ENCODE measurements at places on chromosomes 12 and 14.
A peak's percentile ranks its signal among the peaks of the same experiment; 100 is the strongest.

GRCh38 chr12:121709478-121709961 is 3.0 kb upstream of the TMEM120B start:
- H3K4me1 ChIP-seq = peaks cover 16% of the 10 kb centered on the region
- DNase-seq = no peak
- H3K27ac ChIP-seq = no peak overlapping the region
- no peak overlapping the region for H3K4me3 ChIP-seq

DNA sequence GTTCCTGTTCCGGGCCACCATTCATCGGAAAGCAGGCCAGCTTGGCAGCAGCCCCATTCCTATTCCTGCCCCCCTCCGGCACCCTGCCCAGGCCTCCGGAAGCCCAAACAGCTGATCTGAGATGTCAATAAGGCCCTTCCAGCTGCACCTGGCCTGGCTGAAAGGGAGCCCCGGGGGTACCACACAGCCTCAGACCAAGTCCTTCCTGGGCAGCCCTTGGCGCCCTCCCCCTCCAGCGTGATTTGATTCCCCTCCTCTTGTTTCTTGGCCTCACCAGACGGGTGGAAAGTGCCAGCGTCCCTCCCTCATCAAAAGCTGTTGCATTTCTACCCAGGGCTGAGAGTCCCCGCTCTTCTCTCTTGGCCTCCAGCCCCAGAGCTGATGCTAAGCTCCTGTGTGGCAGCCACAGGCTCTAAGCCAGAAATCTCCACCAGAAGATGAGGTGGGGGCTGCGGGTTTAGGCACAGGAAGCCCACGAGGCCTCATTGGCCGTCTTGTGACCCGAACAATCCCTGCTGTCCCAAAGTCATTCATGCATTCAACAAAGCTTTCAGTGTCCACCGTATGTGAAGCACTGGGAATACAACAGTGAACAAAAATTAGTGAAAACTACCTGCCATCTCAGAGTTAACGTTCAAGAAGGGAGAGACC is 215.4 kb downstream of the SLC41A2 start:
- H3K4me1 ChIP-seq = peaks cover 69% of the 10 kb centered on the region
- no peaks in the 10 kb centered on the region for H3K27me3 ChIP-seq
- peak overlapping the region; percentile 19 for H3K27ac ChIP-seq
- DNase-seq = no peak
- H3K36me3 ChIP-seq = no peaks in the 10 kb centered on the region
- H3K4me3 ChIP-seq = no peak overlapping the region

DNA sequence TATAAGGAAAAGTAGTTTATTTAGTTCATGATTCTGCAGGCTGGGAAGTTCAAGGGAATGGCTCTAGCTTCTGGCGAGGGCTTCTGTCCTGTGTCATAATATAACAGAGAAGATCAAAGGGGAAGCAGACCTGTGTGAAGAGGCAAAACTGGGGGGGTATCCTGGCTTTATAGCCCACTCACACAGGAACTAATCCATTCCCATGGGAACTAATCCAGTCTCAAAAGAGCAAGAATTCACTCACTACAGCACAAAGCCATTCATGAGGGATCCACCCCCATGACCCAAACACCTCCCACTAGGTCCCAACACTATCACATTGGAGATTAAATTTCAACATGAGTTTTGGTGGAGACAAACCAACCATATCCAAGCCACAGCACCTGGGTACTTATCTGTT is 6.9 kb downstream of the ALDH6A1 start:
- no peak overlapping the region for H3K27ac ChIP-seq
- no peak for DNase-seq
- H3K4me3 ChIP-seq = no peak overlapping the region
- no peaks in the 10 kb centered on the region for H3K27me3 ChIP-seq
- H3K36me3 ChIP-seq = peaks cover 7% of the 10 kb centered on the region

- H3K27me3 ChIP-seq = peaks cover 29% of the 10 kb centered on the region
- peaks cover 46% of the 10 kb centered on the region for H3K4me1 ChIP-seq
- H3K36me3 ChIP-seq = no peaks in the 10 kb centered on the region
- no peak overlapping the region for H3K4me3 ChIP-seq
- no peak overlapping the region for H3K27ac ChIP-seq
- no peak for DNase-seq
Measured at GRCh38 chr14:54673193-54674045, 106.5 kb downstream of the SAMD4A start.

DNA sequence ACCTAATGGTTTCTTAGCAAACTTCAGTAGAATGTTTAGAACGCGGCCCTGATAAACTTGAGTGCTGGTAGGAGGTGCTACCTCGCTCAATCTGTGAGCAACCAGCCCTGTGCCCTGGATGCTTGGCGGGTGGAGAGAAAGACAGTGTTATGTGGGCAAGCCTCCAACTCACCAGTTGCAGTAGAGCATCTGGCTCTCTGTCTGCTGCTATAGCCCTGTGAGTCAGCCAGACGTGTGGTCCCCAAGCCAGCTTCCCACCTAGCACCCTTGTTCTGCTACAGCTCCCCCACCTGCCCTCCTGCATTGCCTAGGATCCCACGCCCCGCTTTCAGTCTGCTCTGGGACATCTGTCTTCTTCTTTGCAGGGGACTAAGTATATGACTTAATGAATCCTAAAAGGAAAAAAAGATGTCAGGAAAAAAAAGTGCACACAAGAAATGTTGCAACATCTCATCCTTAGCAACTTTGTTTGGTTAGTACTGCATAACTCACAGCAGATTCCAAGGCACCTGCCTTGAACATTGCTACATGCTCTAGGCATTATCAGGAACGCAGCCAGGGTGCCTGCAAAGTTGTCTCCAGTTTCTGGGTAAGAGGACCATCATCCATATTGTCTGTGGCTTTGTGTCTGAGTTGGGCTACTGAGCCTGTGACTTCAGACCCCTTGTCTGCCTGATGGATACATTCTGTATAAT is 13.6 kb downstream of the SNRNP35 start:
- H3K4me3 ChIP-seq = no peak overlapping the region
- peak overlapping the region; percentile 55 for H3K27ac ChIP-seq
- DNase-seq = no peak

GRCh38 chr12:127178463-127178862 is 1088.5 kb upstream of the TMEM132C start:
- H3K27ac ChIP-seq = no peak overlapping the region
- H3K4me1 ChIP-seq = no peaks in the 10 kb centered on the region
- H3K4me3 ChIP-seq = no peak overlapping the region
- DNase-seq = no peak
- no peaks in the 10 kb centered on the region for H3K36me3 ChIP-seq

GRCh38 chr14:25537846-25538455 is 488.0 kb upstream of the STXBP6 start:
- DNase-seq = no peak
- H3K27ac ChIP-seq = no peak overlapping the region
- no peaks in the 10 kb centered on the region for H3K4me1 ChIP-seq

DNA sequence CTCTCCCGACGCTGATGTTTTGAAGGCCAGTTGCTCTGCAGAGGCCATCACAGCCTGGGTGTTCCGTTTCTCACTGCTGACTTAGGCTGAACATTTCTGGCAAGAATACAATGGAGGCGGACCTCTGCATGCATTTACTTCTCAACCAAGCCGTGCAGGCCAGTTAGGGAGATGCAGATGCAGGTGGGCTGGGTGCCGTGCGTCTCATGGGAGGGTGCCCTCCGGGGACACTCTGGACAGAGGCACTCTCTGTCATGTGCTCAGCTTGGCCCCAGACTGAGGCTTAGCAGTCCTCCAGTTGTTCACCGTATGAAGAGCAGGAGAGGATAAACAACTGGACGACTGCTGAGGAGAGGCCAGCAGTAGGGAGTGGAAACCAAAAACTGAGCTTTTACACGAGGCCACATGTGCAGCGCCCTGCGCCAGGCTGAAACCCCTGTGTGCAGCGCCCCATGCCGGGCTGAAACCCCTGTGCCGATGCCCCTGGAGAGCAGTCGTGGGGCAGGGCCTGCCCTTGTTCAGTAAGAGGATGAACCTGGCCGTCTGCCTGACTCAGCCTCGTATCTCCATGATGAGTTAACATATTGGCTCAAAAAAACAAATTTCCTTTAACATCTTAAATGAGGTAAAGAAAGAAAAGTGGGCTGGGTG is 32.3 kb downstream of the DDX51 start:
- H3K36me3 ChIP-seq = peaks cover 88% of the 10 kb centered on the region
- peak overlapping the region; percentile 22 for H3K27ac ChIP-seq
- no peak for DNase-seq
- H3K27me3 ChIP-seq = no peaks in the 10 kb centered on the region
- no peak overlapping the region for H3K4me3 ChIP-seq

GRCh38 chr12:22518060-22518719 is 26.2 kb downstream of the C2CD5 start:
- no peak for DNase-seq
- peaks cover 58% of the 10 kb centered on the region for H3K36me3 ChIP-seq
- no peak overlapping the region for H3K27ac ChIP-seq

GRCh38 chr12:52097045-52097666 is 17.7 kb downstream of the SMIM41 start:
- no peak for DNase-seq
- H3K4me1 ChIP-seq = no peaks in the 10 kb centered on the region
- H3K36me3 ChIP-seq = no peaks in the 10 kb centered on the region
- no peak overlapping the region for H3K4me3 ChIP-seq
- H3K27me3 ChIP-seq = peaks cover 45% of the 10 kb centered on the region

DNA sequence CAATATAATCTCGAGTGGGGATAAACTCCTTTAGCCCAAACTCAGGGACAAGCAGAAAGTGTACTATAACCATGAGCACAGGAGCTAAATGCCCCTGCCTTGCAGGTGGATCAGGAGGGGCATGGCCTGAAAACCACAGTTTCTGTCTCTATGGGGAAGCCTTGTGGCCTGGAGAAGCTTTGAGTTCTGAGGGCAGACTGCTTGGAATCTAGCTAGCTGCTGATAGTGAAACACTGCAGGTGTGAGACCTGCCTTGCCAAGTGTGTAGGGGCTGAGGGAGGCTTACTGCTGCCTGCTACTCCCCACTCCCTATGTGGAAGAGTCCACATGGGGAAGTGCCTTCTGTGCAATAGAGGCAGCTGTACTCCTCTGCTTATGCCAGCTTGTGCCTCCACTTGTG is 352.3 kb upstream of the OR4E1 start:
- no peak overlapping the region for H3K4me3 ChIP-seq
- DNase-seq = no peak
- peaks cover 4% of the 10 kb centered on the region for H3K4me1 ChIP-seq
- H3K27me3 ChIP-seq = no peaks in the 10 kb centered on the region

DNA sequence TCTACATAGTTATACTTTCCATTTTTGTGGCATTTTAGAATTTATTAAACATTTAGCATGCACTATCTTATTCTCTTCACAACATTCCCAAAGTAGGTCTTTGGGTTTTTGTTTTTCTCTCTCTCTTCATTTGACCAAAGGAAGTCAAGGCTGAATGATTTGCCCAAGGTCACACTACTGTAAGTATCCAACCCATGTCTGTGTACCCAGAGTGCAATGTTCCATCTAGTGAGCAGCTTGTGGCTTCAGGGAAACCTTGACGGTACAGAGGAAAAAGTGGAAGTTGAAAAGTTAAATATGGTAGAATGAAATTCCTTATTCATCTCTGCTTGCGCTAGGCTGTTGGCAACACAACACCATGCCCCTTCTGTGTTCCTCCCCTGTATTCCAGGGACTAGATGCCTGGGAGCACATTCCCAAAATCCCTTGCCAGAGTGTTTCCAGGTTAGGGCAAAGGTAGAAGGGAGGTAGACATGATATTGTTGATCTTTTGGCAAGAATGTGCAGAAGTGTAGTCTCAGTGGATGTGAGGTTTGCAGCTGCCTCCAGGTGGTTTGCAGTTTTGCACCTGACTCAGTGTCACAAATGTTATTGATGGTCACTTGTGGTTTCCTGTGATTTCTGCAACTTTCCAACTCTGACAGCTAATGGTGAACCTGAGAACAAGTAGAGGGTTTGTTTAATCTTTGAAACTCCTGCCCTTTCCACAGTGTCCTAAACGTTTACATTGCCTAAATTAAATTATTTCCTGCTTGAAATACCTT is 196.7 kb downstream of the RMST start:
- H3K27ac ChIP-seq = no peak overlapping the region
- no peaks in the 10 kb centered on the region for H3K27me3 ChIP-seq
- no peak overlapping the region for H3K4me3 ChIP-seq
- H3K4me1 ChIP-seq = no peaks in the 10 kb centered on the region
- DNase-seq = no peak
- no peaks in the 10 kb centered on the region for H3K36me3 ChIP-seq

GRCh38 chr12:57815177-57816000 is 3.1 kb downstream of the AVIL start:
- H3K27me3 ChIP-seq = no peaks in the 10 kb centered on the region
- DNase-seq = no peak
- peaks cover 29% of the 10 kb centered on the region for H3K36me3 ChIP-seq
- H3K4me3 ChIP-seq = no peak overlapping the region
- no peaks in the 10 kb centered on the region for H3K4me1 ChIP-seq
- H3K27ac ChIP-seq = no peak overlapping the region

DNA sequence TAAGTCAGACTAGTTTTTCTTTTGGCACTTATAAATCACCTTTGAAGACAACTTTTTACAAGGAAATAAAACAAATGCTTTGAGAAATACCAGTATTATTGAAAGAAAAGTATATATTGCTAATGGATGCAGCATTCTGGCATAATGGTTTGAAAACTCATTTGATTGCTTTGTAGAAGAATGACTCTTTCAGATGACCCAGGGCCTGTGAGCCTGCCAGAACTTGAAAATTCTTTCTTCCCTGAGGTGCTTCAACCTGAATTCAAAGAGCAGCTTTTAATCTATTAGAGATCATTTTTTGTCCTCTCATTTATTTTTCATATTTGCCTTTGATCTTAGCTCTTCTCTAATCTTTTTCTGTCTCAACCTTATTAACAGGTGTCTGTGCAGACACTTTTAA is 87.4 kb downstream of the LRRK2 start:
- H3K4me1 ChIP-seq = no peaks in the 10 kb centered on the region
- H3K36me3 ChIP-seq = no peaks in the 10 kb centered on the region
- no peak for DNase-seq

- no peaks in the 10 kb centered on the region for H3K36me3 ChIP-seq
- H3K4me1 ChIP-seq = no peaks in the 10 kb centered on the region
- H3K4me3 ChIP-seq = no peak overlapping the region
- no peak overlapping the region for H3K27ac ChIP-seq
- DNase-seq = no peak
Measured at GRCh38 chr12:5535541-5535940, 103.6 kb downstream of the NTF3 start.

DNA sequence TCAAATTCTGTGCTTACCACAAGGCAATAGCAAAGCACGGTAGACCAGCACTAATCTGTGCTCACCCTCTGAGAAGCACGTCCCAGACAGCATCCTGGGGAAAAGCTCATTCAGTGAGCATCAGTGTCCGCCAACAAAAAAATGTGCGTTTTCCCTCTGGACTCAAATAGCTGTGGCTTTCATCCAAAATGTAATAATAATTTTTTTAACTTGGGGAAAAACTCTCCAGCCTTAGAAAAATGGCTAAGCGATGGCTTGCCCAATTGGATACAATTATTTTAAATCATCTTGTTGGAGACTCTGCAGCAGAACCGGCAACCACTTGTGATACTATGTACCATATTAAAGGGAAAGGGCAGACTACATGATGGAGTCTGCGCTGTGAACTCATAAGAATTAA is 1.1 kb upstream of the KRT77 start:
- H3K27ac ChIP-seq = no peak overlapping the region
- H3K4me1 ChIP-seq = peaks cover 14% of the 10 kb centered on the region
- no peak overlapping the region for H3K4me3 ChIP-seq
